ENCODE measurements at places on chromosomes 7 and 10. TPM values are rescaled to one million over a fixed set of nuclear protein-coding genes. Genes with fewer than 3 reads are reported as not detected.

FASTK gene
- 45.7 TPM for total RNA-seq

GRCh38 chr7:127710635-127711034 lies 58.6 kb downstream of the SND1 start:
- no peaks in the 10 kb centered on the region for H3K27me3 ChIP-seq
- H3K27ac ChIP-seq, result no peak overlapping the region
- H3K4me3 ChIP-seq, result no peak overlapping the region
- peaks cover 15% of the 10 kb centered on the region for H3K36me3 ChIP-seq
- DNase-seq, result no peak
- no peaks in the 10 kb centered on the region for H3K4me1 ChIP-seq

DNA sequence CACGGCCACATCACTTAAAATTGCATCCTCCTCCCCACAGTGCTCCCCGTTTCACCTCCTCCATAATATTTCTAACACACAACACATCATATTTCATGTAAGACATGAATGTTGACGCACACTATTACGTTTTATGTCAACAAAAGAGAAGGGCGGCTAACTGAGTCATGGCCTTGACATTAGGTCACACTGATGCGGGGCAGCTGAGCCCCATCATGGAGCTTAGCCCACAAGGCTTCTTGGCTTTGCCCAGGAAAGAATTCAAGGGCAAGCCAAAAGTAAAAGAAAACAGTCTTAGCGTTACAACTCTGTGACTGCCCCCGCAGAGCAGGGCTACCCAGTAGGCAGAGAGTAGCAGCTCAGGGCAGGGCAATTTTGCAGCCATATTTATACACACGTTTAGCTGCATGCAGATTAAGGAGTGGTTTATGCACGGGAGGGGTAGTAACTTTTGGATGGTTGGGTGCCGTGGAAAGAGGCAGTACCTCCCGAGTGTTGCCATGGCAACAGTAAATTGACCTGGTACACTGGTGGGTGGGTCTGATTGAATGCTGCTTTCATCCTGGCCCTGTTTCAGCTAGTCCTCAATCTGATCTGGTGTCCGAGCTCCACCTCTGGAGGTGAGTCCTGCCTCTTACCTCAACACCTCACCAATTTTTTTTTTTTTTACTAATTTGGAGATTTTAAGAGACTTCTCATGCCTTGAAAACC lies 156.2 kb upstream of the FRMD4A start:
- no peaks in the 10 kb centered on the region for H3K36me3 ChIP-seq
- H3K4me3 ChIP-seq, result no peak overlapping the region
- no peak overlapping the region for H3K27ac ChIP-seq

- no peak overlapping the region for H3K27ac ChIP-seq
- no peaks in the 10 kb centered on the region for H3K36me3 ChIP-seq
- no peaks in the 10 kb centered on the region for H3K27me3 ChIP-seq
Observed at GRCh38 chr10:128500642-128501041, 374.4 kb upstream of the MKI67 start.

GRCh38 chr7:82106201-82106600 lies 336.4 kb upstream of the HGF start:
- H3K27me3 ChIP-seq, result no peaks in the 10 kb centered on the region
- no peak overlapping the region for H3K4me3 ChIP-seq
- DNase-seq, result no peak
- H3K4me1 ChIP-seq, result peaks cover 11% of the 10 kb centered on the region

GRCh38 chr7:36677769-36678437 lies 46.4 kb downstream of the AOAH start:
- no peaks in the 10 kb centered on the region for H3K27me3 ChIP-seq
- DNase-seq, result no peak
- no peaks in the 10 kb centered on the region for H3K4me1 ChIP-seq
- H3K36me3 ChIP-seq, result no peaks in the 10 kb centered on the region

GRCh38 chr7:116854132-116854531 lies 8.3 kb upstream of the CAPZA2 start:
- no peak overlapping the region for H3K27ac ChIP-seq
- H3K4me1 ChIP-seq, result no peaks in the 10 kb centered on the region
- no peak overlapping the region for H3K4me3 ChIP-seq
- no peaks in the 10 kb centered on the region for H3K36me3 ChIP-seq
- no peak for DNase-seq

GRID1 gene
- total RNA-seq, result 0.98 TPM

FAM25A gene
- total RNA-seq, result not detected

SLC29A3 gene
- total RNA-seq, result 4.2 TPM

GRCh38 chr7:4265676-4266075 lies 416.4 kb upstream of the FOXK1 start:
- H3K36me3 ChIP-seq, result no peaks in the 10 kb centered on the region
- H3K27ac ChIP-seq, result no peak overlapping the region
- H3K27me3 ChIP-seq, result no peaks in the 10 kb centered on the region

DNA sequence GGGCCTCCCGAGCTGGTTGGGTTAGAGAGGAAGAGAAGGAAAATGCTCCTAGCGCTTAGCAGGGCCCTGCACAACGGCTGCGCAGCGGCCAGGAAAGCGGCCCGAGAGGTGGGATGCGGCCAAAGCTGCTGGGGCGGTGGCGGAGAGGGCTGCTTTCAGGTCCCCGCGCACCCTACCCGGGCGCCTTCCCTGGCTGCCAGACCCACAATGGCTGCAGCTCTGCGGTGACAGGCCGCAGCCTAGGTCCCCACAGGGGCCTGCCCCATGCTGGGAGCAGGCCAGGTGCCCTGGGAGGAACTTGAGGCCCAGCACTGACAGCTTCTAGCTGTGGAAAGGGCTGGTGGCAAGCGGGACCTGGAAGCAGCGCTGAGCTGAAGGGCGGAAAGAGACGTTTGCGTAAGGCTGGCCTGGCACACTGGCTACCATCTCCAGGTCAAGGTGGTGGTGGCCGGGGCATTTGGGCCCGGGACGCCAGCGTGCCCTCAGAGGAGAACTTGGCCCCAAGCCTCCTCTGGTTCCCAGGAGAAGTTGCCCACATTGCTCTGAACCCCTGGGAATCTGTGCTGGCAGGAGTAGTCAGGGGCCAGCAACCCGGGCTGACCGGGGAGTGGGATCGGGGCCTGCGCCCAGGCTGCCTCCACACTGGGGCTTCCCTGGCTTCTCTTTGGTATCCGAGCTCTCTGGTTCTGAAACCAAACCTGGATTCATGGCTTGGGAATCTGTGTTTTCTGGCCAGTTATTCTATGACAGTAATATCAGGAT lies 72.9 kb upstream of the ZNF804B start:
- H3K4me1 ChIP-seq, result no peaks in the 10 kb centered on the region
- H3K36me3 ChIP-seq, result no peaks in the 10 kb centered on the region
- H3K27ac ChIP-seq, result no peak overlapping the region
- H3K4me3 ChIP-seq, result no peak overlapping the region

NUP205 gene
- total RNA-seq, result 36.2 TPM

OPN4 gene
- total RNA-seq, result not detected

GRCh38 chr10:118448744-118449143 lies 106.6 kb upstream of the FAM204A start:
- no peaks in the 10 kb centered on the region for H3K4me1 ChIP-seq
- no peaks in the 10 kb centered on the region for H3K27me3 ChIP-seq
- no peak overlapping the region for H3K4me3 ChIP-seq
- peak; percentile 77 for DNase-seq
- H3K27ac ChIP-seq, result no peak overlapping the region

- peak overlapping the region; percentile 74 for H3K27ac ChIP-seq
- DNase-seq, result no peak
- H3K4me3 ChIP-seq, result no peak overlapping the region
- H3K27me3 ChIP-seq, result no peaks in the 10 kb centered on the region
Observed at GRCh38 chr10:125002047-125002422, 60.1 kb downstream of the ZRANB1 start.

GRCh38 chr10:3407208-3407607 lies 234.6 kb upstream of the PITRM1 start:
- H3K27me3 ChIP-seq, result no peaks in the 10 kb centered on the region
- no peak overlapping the region for H3K27ac ChIP-seq
- H3K36me3 ChIP-seq, result no peaks in the 10 kb centered on the region
- DNase-seq, result no peak

PCLO gene
- total RNA-seq, result 5.0 TPM

DNA sequence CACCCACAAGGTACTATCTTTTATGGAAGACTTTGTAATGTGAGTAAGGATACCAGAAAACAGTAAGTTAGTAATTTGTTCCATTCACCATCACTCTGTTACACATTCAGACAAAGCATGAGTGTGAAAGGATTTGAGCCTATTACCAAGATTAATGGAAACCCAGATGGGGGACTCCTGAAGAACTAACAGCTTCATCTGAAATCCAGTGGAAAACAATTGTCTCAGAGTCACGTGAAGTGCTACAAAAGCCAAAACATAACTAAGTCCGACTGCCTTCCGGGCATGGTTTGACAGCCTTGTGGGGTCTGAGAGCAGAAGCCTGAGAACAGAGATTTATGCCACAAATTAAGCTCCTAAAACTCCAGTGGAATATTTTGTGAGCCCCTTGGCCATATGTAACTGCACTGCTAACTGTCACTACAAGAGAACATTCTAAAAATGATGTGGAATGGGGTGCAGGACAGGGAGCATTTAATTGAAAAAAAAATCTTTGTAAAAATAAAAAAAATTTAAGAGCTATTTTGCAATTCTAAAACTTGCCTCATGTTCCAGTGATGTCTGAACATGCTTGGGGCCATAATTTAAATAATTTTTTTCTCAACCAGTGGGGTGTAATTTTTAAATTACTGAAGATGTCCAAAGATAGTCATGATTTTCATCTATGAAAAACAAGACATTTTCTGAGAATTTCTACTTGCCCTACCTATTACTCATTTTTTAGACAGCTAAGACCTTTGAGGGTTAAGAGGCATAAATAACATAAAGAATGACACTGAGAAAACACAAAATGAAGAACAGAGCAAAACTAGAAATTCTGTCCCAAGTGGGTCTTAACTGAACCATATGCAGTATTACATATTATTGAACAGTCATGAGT lies 555.0 kb downstream of the INHBA start:
- no peak for DNase-seq
- H3K4me3 ChIP-seq, result no peak overlapping the region
- no peaks in the 10 kb centered on the region for H3K4me1 ChIP-seq
- H3K27me3 ChIP-seq, result no peaks in the 10 kb centered on the region

DNA sequence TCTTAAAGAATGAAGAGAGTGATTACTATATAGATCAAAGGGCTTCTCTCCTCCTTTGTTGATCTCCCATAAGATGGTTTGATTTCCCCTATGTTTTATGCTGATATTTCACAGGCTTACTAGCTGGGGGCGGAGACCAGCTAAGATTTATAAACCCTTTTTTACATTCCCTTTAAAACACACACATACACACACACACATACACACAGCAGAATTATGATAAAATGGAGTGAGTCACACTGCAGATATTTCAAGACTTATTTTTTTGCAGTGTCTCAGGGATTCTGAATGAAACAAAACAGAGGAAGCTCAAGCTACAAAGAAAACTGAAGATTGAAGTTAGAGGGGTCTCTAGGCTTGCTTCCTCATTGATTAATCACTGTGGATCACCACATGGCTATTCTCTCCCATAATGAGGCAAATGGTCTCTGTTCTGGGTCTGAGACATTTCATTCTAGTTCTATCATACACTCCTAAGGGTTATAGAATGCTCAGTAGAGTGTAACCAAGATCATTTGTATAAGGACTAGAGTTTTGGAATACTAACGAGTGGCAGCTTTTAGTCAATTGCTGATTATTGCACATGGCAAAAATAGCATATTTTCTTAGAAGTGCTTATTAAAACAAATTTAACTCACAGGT lies 18.6 kb downstream of the INA start:
- H3K27me3 ChIP-seq, result no peaks in the 10 kb centered on the region
- no peak overlapping the region for H3K4me3 ChIP-seq
- no peak for DNase-seq
- peaks cover 4% of the 10 kb centered on the region for H3K36me3 ChIP-seq
- H3K4me1 ChIP-seq, result no peaks in the 10 kb centered on the region

GRCh38 chr10:69902835-69903535 lies 101.3 kb downstream of the COL13A1 start:
- DNase-seq, result no peak
- peaks cover 12% of the 10 kb centered on the region for H3K4me1 ChIP-seq
- H3K27me3 ChIP-seq, result no peaks in the 10 kb centered on the region
- H3K27ac ChIP-seq, result no peak overlapping the region
- H3K4me3 ChIP-seq, result no peak overlapping the region

DNA sequence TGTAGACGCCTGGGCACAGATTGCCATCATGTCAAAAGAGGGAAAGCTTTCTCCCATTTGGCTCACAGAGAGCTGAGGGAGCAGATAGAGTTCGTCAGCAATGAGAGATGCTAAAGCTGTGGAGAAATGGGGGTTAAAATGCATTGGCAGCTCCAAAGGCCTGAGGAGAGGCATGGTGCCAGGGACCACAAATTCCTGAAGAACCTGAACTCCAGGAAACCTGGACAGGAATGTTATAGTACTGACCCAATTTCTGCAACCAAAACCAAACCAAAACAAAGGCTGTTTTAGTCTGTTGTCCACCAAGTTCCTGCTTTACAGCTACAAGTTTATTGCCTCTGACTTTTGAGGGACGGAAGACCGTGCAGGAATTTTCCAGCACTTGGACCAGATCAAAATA lies 575.7 kb downstream of the REEP3 start:
- H3K36me3 ChIP-seq, result no peaks in the 10 kb centered on the region
- no peak overlapping the region for H3K27ac ChIP-seq
- DNase-seq, result no peak
- no peaks in the 10 kb centered on the region for H3K27me3 ChIP-seq
- no peaks in the 10 kb centered on the region for H3K4me1 ChIP-seq

DNA sequence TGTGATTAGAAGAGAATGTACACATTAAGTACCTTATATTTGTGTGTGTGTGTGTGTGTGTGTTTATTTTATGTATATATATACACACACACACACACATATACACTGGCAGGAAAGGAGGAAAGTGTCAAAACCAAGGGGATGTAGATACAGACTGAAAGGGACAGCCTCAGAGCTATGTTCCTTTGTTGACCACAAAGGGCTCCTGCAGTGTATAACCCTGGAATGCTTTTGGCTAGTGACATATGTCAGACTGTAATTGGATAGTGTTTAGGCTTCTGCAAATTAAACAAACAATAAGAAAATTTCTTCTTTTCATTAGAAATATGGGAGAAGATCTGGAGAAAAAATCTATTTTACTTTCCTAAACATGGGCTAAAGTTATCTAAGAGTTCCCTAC lies 15.9 kb downstream of the GBF1 start:
- no peak for DNase-seq
- H3K36me3 ChIP-seq, result peaks cover 50% of the 10 kb centered on the region
- no peak overlapping the region for H3K4me3 ChIP-seq
- no peaks in the 10 kb centered on the region for H3K27me3 ChIP-seq
- H3K4me1 ChIP-seq, result peaks cover 37% of the 10 kb centered on the region

DLD gene
- total RNA-seq, result 135 TPM

DNA sequence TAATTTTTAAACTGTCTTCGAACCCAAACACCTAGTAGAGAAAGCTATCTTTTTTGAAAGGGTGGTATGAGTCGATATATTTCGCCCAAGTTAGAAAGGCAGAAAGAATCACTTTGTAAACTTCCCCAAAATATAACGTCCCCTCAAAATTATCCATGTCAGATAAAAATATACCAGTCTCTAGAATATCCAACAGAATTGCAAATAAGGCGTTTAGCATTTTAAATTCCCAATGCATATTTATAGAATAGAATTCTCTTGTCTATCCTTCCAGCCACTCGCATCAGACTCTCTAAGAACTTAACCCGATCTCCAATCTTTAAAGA lies 2.1 kb downstream of the CTBP2 start:
- peak overlapping the region; percentile 98 for H3K27ac ChIP-seq
- H3K4me1 ChIP-seq, result peaks cover 62% of the 10 kb centered on the region
- H3K4me3 ChIP-seq, result peak overlapping the region; percentile 93

STEAP4 gene
- total RNA-seq, result 21.6 TPM

- H3K4me1 ChIP-seq, result no peaks in the 10 kb centered on the region
- H3K36me3 ChIP-seq, result no peaks in the 10 kb centered on the region
Observed at GRCh38 chr10:31977440-31978155, 49.0 kb upstream of the ARHGAP12 start.

GRCh38 chr7:80591654-80592053 lies 46.8 kb upstream of the CD36 start:
- H3K36me3 ChIP-seq, result no peaks in the 10 kb centered on the region
- no peak for DNase-seq
- H3K4me1 ChIP-seq, result no peaks in the 10 kb centered on the region
- H3K4me3 ChIP-seq, result no peak overlapping the region
- no peaks in the 10 kb centered on the region for H3K27me3 ChIP-seq

TSPAN15 gene
- total RNA-seq, result 59.4 TPM
